ENCODE measurements at places on chromosomes 4 and X.

DNA sequence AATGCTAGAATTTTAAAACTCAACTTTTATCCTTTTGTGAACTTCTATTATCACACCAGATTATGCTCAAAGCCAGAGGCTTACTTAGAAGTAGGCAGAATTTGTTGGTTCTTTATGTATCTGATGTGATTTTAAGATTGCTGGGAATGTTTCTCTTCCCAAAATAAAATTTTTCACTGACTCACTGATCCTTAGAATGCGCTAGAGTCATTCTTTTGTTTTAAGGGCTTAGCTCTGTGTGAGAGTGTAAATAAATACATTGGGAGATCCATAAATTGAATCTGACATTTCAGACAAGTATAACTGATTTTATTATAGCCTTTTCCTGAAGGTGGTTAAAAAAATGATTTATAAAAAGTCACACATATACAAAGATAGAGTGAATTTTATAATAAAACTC lies 101.3 kb downstream of the LARP1B start:
- no peak for DNase-seq

DNA sequence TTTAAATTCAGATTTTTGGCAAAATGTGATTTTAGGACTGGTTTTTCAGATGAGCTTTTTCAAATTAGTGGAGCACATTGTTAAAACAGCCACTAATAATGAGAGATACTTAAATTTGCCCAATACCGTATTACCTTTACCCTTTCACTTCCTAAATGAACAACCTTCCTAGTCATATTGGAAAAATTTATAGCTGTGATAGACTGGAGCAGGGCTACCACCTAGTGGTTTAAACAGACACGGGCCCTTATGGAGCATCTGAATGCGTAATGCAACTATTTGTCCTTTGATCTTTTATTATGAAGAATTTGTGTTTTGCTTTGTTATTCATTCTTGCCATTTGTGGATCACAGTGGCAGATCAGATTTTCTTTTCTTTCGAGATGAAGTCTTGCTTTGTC lies 72.7 kb downstream of the KDM6A start:
- peak; percentile 12 for DNase-seq

DNA sequence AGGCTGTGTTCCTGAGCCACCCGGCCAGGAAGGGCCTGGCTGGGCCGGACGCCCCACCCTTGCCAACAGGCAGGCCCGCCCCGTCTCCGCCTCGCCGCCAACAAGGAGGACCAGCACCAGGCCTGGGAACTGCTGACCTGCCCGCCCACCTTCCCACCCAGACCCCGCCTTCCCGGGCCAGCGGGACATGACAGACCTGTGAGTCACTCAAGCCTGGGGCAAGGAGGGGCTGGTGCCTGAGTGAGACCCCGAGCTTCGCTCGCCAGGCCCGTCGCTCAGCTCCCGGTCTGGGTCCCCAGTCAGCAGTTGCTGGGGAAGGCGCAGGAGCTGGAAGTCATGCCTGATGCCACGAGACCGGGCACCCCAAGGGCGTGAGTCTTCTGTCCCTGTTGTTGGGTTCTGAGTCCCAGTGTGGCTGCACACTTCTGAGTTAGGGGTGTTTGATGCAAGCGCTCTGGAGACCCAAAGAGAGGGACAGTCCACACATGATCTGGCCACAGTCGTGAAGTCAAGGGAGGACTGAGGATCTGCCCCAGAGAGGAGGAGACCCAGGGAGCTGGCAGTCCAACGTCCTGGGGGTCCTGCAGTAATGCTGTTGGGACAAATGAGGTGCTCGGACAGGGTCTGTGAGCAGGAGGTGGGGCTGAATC lies at the start of gene DNASE1L1:
DNASE1L1 (minus strand) TSS at position 33 of the 650 bp plus-strand sequence. CDS start 3,686 bp downstream, outside the sequence.
- peak; percentile 30 for DNase-seq

GRCh38 chr4:76601791-76602190 lies 166.8 kb downstream of the SHROOM3 start:
- no peak for DNase-seq

DNA sequence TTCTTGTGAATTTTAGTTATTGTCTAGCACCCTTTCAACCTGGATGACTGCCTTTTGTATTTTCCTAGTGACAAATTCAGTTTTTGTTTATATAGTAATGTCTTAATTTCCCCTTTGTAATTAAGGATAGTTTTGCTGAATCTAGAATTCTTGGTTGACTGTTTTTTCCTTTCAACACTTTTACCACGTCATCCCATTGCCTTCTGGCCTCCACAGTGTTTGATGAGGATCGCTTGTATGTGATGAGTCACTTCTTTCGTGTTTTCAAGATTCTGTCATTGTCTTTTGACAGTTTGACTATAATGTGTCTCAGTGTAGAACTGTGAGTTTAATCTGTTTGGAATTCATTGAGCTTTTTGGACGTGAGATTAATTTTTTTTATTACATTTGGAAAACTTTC lies 30.1 kb downstream of the KDM6A start:
- DNase-seq, result no peak

DNA sequence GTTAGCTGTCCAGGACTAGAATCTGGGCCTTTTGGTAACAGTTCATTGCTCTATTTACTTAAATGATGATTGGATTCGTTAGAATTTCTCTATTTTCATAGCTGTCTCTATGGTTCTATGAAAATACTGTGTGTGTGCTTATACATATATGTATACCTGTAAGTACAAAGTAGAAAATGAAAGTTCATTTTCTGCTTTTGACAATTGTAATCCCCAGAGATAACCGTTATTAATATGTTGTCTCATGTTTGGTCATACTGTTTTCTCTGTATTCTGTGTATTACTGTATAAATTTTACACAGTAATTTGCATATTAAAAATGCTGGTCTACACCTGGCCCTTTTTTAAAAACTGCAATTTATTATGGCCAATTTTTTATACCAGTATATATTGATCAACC lies 55.4 kb downstream of the CLCN3 start:
- no peak for DNase-seq
